Cerebellum (tissue), 4 donors: ENCODE measurements at places on chromosomes 12 and 14.

DNA sequence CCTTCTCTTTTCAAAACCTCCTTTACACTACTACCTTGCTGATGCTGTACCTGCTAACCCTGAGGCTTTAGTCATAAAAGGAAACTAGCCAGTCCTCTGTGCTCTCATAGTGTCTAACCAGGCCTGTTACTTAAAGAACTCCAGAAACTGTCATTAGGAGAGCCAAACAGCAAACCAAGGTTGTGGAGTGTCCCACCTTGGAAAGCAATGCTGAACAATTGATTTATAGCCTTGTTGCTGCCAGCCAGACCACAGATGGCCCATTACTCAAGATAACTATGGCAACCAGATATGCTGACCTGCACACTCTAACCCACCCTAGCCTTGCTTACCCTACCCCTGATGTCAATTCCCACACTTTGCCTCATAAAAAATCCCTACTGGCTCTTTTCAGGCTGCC is 26.5 kb upstream of the BCAT1 start:
- no peak for DNase-seq

DNA sequence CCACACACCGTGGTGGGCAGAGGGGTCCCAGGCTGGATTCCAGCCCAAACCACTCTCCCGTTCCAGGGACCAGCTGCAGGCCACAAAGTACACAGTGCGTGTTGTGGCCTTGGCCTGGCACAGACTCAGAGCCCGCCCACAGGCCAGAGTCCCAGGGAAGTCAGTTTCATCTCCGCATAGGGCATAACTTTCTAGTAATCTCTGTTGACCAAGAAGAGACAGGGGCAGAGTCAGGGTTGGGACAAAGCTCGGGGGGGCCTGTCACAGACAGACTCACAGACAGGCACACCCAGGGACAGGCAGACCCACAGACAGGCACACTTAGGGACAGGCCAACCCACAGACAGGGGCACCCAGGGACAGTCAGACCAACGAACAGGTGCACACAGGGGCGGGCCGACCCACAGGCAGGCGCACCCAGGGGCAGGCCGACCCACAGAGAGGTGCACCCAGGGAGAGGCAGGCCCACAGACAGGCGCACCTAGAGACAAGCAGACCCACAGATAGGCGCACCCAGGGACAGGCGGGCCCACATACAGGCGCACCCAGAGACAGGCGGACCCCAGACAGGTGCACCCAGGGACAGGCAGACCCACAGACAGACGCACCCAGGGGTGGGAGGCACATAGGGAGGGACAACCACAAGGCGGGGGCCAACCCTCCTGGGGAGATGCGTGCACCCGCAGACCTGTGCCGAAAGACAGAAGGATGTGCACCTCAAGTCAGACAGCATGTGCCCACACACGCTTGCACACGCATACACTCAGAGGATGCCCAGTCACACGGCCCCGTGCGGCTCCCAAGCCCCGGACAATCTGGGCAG is 323.3 kb upstream of the RTL1 start:
- DNase-seq: no peak

DNA sequence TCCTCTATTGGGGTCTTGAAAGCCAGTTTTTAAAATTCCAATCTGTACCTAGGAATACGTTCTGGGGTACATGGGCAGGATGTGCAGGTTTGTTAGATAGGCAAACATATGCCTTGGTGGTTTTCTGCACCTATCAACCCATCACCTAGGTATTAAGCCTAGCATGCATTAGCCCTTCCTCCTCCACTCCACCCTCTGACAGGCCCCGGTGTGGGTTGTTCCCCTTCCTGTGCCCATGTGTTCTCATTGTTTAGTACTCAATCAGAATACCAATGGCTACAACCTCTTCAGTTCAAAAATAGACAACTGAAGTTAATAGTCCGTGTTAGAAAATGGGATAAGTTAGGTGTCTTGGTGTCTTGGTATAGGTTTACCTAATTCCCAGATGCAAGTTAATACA is 3.4 kb downstream of the NTS start:
- no peak for DNase-seq

- no peak for DNase-seq
Measured at GRCh38 chr12:53810950-53811349, 59.2 kb upstream of the CISTR start.

DNA sequence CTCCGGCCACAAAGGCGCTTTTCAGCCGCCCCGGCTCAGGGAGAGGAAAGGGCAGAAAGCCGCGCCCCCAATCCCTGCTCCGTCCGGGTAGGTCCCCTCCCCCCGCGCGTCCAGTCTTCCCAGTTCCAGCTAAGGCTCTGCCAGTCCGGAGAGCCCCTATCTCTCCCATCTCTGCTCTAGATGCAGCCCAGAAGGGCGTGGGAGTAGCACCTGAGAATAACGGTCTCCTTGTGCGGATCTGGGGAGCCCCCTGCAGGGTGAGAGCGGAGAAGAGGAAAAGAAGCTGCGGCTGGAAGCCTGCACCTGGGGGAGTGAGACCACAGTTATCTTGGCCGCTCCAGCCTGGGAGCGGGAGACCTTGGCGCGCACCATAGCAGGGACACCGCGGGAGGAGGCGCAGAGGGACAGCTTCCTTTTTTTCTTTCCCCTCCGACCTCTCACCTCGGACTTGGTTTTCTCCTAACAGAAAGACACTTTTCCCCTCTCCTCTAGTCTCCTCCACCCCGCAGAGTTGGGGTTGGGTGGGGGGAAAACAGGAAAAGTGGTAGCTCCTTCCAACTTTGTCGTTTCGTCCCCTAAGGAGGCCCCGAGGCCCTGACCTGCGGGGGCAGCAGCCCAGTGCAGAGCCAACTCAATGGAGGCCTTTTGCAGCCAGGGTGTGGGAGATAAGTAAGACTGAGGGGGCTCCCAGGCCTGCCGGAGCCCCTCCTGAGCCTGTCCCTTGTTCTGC is 2.4 kb downstream of the DHH start:
- DNase-seq: no peak

- DNase-seq: no peak
Measured at GRCh38 chr14:93464271-93464670, 33.5 kb downstream of the UNC79 start.

- DNase-seq: no peak
Measured at GRCh38 chr12:118925407-118925806, 55.9 kb upstream of the SRRM4 start.

GRCh38 chr12:38411426-38411825 is 94.9 kb downstream of the ALG10B start:
- DNase-seq: no peak
